IMR-90 (cell line): ENCODE measurements at places on chromosomes 16 and 17. TPM values are rescaled to one million over a fixed set of nuclear protein-coding genes. Genes with fewer than 3 reads are reported as not detected.

GRCh38 chr16:72400257-72401083 lies 228.5 kb upstream of the PMFBP1 start:
- peak; percentile 62 for DNase-seq
- H3K27ac ChIP-seq: no peak overlapping the region
- H3K36me3 ChIP-seq: no peaks in the 10 kb centered on the region
- H3K27me3 ChIP-seq: no peaks in the 10 kb centered on the region
- no peak overlapping the region for H3K4me3 ChIP-seq

GRCh38 chr16:57711-58110 lies 4.1 kb downstream of the SNRNP25 start:
- peak; percentile 56 for DNase-seq
- H3K27ac ChIP-seq: no peak overlapping the region
- H3K27me3 ChIP-seq: no peaks in the 10 kb centered on the region
- peaks cover 2% of the 10 kb centered on the region; the same call in 1 of the 2 replicates for H3K4me1 ChIP-seq
- H3K36me3 ChIP-seq: peaks cover 75% of the 10 kb centered on the region

DNA sequence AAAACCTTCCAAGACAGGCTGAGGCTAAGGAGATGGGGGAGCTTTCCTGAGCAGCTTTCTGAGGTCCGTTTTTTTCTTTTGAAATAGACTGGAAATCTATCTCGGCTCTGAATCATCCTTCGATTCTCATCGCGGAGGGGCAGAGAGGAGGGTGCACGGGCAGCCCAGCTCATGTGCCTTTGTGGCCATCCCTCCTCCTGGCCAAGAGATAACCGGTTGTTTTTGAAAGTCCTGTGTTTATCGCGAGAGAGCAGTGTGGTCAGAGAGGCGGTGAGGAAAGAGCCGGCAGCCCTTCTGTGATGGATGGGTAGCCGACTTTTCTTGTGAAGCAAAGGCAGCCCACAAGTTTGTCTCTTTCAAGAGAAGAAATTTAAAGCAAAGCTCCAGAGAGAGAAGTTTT lies 191.6 kb downstream of the CCDC182 start:
- H3K36me3 ChIP-seq: no peaks in the 10 kb centered on the region
- peaks cover 17% of the 10 kb centered on the region for H3K4me1 ChIP-seq
- H3K27me3 ChIP-seq: no peaks in the 10 kb centered on the region
- H3K27ac ChIP-seq: peak overlapping the region; percentile 11; the same call in 1 of the 2 replicates

DNA sequence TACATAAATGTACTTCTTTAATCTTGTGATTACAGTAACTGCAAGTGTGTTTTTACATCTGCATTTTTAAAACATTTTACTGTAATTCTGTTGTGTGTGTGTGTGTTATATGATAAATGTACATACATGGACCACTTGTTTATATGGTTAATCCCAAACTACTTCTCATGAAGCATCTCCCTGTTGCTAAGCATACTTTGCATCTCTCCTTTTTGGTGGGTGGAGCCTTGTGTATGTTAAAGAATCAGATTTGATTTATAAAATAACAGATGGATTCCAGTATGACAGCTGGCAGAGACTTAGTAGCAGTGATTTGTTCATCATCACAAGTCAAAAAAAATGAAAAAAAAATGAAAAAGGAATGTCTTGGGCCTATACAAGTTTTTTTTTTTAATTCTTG lies 56.0 kb upstream of the RHBDL3 start:
- peaks cover 17% of the 10 kb centered on the region for H3K4me1 ChIP-seq
- no peaks in the 10 kb centered on the region for H3K27me3 ChIP-seq
- DNase-seq: no peak
- no peak overlapping the region for H3K4me3 ChIP-seq
- H3K36me3 ChIP-seq: peaks cover 3% of the 10 kb centered on the region; the same call in 1 of the 2 replicates

DNA sequence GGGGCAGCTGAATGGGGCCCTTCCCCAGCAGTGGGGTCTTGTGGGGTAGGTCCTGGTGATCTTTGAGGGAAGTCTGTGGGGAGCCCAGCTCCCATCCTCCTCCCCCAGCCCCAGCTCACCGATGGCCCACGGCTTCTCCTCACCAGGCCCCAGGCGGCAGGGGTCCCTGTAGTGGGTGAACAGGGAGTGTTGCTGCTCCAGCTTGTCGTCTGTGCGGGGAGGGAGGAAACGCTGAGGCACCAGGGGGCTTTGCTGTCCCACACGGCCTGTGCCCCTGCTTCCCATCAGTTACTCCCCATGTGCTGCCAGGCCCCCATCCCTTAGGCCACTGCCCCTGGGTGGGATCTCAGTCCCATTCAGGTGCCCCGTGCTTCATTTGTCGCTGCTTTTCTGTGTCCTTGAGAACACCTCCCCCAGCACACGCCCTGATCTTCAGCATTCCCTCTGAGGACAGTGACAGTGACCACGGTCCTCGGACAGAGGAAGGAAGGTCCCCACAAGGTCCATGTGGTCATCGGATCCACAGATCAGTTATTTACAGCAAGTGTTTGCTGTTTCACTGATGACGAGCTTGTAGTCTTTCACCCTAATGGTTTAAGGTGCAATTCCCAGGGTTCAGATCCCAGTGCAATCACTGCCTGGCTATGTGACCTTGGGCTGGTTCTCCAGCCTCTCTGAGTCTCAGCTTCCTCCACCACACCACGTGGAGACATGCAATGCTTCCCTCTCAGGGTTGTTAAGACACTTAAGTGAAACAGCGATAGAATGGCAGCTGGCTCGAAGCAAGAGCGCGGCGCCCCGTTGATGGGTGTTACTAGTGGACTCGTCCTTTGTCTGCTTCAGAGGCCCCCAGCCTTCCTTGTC lies 53.1 kb downstream of the PRMT7 start:
- H3K27ac ChIP-seq: no peak overlapping the region
- no peaks in the 10 kb centered on the region for H3K36me3 ChIP-seq
- no peak overlapping the region for H3K4me3 ChIP-seq
- H3K4me1 ChIP-seq: no peaks in the 10 kb centered on the region

GRCh38 chr16:29974291-29975133 lies 844 bp downstream of the TAOK2 start:
- peak overlapping the region; percentile 69 for H3K4me3 ChIP-seq
- peaks cover 26% of the 10 kb centered on the region for H3K36me3 ChIP-seq

Gene KRTAP1-5
- polyA plus RNA-seq: 27.0 and 35.9 TPM in 2 replicates

Gene MIF4GD
- 6.9 and 7.7 TPM in 2 replicates for polyA plus RNA-seq

Gene GRB2
- polyA plus RNA-seq: 56.9 and 62.1 TPM in 2 replicates
